ENCODE measurements at places on chromosomes 2 and 18.
A peak's percentile ranks its signal among the peaks of the same experiment; 100 is the strongest.

DNA sequence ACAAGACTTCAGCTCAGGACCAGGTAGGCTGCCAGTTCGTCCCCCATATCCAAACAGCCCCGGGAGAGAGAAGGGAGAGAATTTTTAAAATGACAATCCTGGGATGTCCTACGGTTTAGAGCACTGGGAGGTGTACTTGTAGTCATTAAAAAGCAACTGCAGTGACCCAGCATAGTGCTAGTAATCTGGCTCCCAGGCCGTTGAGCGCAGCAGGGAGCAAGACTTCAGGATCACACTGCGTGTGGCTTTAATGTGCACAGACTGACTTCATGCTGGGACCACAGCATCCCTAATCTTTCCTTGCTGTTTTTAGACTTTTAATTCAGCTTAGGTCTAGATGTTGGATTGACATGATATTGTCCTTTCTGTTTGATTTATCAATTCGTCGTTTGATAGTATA lies 219.3 kb upstream of the FOSL2 start:
- no peak for DNase-seq

- no peak for DNase-seq
These were observed 58.9 kb upstream of the NDUFV2 start for GRCh38 chr18:9043581-9043980.

DNA sequence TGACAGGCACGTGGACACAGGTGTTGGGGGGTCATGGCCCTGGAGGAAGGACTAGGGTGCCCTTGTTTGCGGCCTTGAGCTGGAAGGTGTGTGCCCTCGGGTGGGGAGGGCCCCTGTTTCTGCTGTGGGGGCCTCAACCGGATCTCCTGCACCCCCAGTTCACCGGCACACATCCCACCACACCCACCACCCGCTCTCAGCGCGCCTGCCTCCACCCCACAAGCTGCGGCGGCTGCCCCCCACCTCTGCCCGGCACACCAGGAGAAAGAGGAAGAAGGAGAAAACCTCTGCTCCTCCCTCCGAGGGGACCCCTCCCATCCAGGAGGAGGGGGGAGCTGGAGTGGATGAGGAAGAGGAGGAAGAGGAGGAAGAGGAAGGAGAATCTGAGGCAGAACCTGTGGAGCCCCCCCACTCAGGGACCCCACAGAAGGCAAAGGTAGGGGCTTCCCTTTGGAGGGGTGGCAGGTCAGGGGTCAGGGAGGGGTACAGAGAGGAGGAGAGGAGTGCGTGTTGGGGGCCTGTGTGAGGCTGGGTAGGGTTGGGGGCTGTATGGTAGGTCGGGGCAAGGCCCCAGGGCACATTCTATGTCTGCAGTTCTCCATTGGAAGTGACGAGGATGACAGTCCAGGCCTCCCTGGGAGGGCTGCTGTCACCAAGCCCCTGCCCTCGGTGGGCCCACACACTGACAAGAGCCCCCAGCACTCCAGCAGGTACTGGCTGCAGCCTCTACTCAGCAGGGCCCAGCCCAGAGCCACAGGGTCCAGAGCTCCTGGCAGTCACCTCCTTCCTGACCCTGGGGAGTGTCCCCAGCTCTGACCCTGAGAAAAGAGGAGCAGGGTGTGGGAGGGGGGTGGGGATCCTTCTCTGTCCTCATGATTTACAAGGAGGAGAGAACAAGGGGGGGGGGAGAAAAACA lies 1.8 kb downstream of the SLC4A3 start:
- no peak for DNase-seq

- no peak for DNase-seq
These were observed 29.7 kb upstream of the GPC1 start for GRCh38 chr2:240405684-240406313.

DNA sequence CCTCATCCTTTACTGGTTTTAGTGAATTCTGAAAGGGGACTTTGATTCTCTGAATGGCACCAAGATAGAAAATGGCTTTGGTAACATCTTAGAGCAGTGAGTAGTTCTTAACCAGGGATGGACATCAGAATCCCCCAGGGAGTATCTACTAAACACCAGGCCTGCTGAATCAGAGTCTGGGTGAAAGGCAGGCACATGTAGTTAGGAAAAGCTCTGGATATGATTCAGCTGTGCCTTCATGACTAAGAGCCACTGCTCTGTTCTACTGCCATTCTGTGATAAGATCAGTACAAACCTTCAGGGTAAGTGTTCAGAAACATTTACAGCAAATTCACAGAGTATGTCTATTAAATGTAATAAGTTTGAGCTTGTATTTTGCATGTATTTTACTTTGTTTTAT lies 46.2 kb upstream of the B3GNT2 start:
- DNase-seq: peak; percentile 88

DNA sequence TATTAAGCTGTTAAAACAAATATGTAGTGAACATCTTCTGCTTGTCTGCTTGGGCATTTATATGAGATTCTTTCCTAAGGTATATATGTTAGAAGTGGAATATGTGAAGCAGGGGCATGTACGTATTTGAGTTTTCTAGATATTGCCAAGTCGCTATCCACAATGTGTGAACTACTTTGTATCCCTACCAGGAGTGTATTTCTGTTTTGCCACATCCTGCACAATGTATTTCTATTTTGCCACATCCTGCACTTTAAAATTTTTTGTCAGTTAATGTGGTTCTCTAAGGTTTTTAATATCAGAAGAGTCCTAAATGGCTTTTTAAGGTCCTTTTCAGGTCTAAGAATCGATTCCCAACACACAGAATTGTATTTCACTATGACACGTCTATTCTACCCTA lies 141.7 kb upstream of the ATP5MC3 start:
- DNase-seq: no peak

DNA sequence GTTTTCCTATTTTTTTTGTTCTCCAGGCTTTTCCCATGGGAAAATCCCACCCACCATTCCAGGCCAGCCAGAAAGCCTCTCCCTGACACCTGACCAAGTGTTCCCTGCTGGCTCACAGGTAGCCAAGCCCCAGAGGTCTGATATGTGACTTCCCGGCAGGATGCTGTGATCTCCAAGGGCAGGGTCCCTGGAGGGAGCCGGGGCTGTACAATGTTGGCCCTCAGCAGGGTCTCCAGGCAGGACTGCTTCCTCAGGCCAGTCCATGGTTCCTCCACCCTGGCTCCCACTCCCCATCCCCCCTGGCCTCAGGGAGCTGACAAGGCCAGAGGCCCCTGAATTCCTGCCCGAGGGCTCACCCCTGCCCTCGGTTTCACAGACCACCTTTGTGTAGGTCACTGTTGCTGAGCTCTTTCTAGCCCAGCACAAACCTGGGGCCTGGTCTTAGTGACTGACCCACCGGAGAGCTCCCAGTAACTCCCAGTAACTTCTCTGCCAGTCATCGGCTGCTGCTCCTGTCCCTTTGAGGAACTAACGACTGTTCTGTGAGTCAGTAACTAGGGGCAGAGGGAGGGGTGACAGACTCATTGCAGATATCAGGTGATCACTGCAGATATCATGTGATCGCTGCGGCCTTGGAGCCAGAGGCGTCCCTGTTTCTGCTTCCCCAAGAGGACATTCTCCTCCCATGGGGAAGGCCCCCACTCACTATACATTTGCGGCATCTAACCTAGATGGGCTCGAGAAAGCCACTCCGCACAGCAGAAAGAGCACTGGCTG lies 38.7 kb downstream of the SDC1 start:
- DNase-seq: peak; percentile 75

GRCh38 chr18:68667121-68667520 lies 47.8 kb downstream of the TMX3 start:
- no peak for DNase-seq

GRCh38 chr2:179165356-179166000 lies 99.2 kb downstream of the SESTD1 start:
- peak; percentile 16 for DNase-seq

GRCh38 chr2:173050684-173051083 lies 25.0 kb upstream of the MAP3K20 start:
- no peak for DNase-seq

DNA sequence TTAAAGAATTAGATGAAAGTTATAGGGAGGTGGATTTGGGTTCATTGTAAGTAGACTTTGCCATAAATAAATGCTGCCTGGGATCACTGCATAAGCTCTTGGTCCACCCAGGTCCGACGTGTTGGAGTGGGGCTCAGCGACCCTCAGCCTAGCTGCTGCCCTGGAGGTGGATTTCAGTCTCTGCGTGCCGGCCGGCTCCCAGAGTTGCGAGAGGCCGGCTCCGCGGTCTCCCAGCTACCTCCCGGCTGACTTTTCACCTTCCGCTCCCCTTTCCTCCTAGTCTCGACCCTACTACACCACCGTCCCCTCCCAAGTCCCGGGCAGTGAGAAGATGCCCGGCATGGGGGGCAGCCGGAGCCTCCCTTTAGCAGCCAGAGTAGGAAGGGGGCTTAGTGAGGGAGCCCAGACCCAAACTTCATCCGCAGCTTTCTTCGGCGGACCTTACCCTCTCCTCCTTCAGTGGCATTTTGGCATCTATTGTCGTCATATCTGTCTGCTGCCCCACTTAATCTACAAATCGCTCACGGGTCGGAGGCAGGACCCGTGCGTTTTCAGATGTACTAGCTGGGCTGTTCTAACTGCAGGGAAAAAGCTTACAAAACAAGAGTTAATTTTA lies 8.1 kb downstream of the EMX1 start:
- DNase-seq: no peak

DNA sequence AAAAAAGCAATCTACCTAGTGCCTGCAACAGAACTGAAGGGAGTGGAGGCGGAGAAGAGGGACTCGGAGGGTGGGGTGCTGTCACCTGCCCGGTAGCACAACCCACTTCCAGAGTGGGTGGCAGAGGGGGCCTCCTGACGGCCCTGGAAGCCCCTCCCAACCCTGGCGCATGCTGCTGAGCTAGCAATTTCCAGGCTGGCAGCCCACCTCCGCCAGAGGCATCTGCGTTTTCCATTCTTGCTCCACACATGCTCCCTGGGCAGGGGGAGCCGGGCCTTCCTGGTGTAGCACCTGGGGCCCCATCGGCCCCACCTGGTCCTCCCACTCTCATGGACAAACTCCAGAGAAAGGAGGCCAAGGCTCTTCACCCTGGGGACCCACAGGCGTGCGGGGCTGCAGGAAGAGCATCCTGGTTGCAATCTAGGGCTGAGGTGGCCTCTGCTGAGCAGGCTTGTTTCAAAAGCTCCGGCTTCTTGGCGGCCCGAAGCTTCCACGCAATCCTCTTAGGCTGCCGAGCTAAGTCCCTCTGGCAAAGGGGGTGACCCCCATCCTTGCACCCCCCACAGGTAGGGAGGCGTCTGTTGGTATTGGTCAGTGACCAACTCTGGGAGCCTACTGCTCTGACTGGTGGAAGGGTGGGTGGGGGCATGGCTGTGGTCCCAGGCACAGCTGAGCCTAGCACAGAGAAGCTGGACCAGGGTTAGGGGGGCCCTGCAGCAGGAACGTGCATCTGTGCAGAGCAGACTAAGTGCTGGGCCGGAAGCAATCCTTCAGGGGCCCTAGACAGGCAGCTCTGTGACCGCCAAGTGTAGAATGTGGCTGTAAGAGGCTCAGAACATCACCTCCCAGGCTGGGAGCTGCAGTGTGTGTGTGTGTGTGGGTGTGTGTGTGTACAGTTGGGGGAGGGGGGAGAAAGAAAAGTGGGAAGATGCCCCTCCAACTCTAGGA lies 2.6 kb downstream of the HS6ST1 start:
- no peak for DNase-seq

Data from astrocyte of the spinal cord (primary cell).